T-helper 1 cell treated with Interleukin-12 subunit alpha and Interleukin-12 subunit beta and Interleukin-4 antibody, amounts not matched to agents 30 ng/mL and 1 ng/mL, for 36 hours (primary cell): ENCODE measurements at places on chromosomes 16 and 17. TPM values are rescaled to one million over a fixed set of nuclear protein-coding genes. Genes with fewer than 3 reads are reported as not detected.

The SLC35G6 gene
- not detected in 2 replicates for total RNA-seq

The PRR15L gene
- not detected in 2 replicates for total RNA-seq

The MEOX1 gene
- total RNA-seq = 0.47 and 0.49 TPM in 2 replicates

The EXOSC6 gene
- total RNA-seq = 27.5 and 28.3 TPM in 2 replicates

The EVPLL gene
- total RNA-seq = not detected in 2 replicates

The CTRL gene
- total RNA-seq = 9.5 and 10.9 TPM in 2 replicates

The CMTM1 gene
- 33.5 and 35.1 TPM in 2 replicates for total RNA-seq

The CPHXL2 gene
- not detected in 2 replicates for total RNA-seq

The SPECC1 gene
- 9.8 and 10.8 TPM in 2 replicates for total RNA-seq

The KRTAP2-1 gene
- total RNA-seq = not detected in 2 replicates

The TMC5 gene
- not detected in 2 replicates for total RNA-seq

The SCGB1C2 gene
- total RNA-seq = not detected in 2 replicates

The ATMIN gene
- 32.3 and 32.5 TPM in 2 replicates for total RNA-seq

The FAM83G gene
- total RNA-seq = 6.7 and 7.0 TPM in 2 replicates

The CDH13 gene
- 0.22 TPM in 1 of 2 replicates, not detected in the other for total RNA-seq
